Adrenal gland (tissue), 19 donors: ENCODE measurements at places on chromosomes 11 and 22. TPM values are rescaled to one million over a fixed set of nuclear protein-coding genes. Genes with fewer than 3 reads are reported as not detected.

The DENND6B gene
- total RNA-seq = 8.0 TPM

The CRYBB1 gene
- 2.4 TPM for total RNA-seq

The PTH gene
- not detected for total RNA-seq

The LMO1 gene
- total RNA-seq = 2.5 TPM

The HOATZ gene
- total RNA-seq = not detected

The OR56A1 gene
- 0.06 TPM for total RNA-seq

The LRP4 gene
- total RNA-seq = 7.8 TPM

The SLC22A6 gene
- not detected for total RNA-seq

The HPX gene
- total RNA-seq = 0.26 TPM

The LARGE2 gene
- 8.7 TPM for total RNA-seq

The HORMAD2 gene
- not detected for total RNA-seq

The ME3 gene
- total RNA-seq = 64.4 TPM

The PLAAT3 gene
- 59.2 TPM for total RNA-seq
